ENCODE measurements at places on chromosomes 13 and 19.

- no peak for DNase-seq
Observed at GRCh38 chr13:71773531-71773930, 93.5 kb downstream of the DACH1 start.

DNA sequence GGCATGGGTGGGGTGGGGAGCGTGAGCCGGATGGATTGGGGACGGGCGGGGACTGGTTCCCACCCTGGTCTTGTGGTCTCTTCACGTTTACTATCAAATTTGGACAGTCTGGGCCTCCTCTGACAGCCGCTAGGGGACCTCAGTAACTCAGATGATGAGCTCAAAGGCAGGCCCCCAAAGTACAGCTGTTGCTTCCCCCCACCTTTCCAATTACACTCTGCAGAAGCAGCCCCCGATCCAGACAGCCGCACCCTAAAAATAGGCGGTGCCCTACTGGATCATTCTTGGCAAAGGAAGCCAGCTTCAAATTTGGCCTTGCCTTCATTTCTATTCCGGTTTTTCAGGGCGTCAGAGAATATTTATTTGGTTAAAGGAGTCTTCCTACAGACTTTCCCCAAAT, 1.9 kb upstream of the FOXO1 start:
- no peak for DNase-seq

- DNase-seq = peak; percentile 9
Observed at GRCh38 chr13:39263033-39263432, 224.8 kb downstream of the NHLRC3 start.

DNA sequence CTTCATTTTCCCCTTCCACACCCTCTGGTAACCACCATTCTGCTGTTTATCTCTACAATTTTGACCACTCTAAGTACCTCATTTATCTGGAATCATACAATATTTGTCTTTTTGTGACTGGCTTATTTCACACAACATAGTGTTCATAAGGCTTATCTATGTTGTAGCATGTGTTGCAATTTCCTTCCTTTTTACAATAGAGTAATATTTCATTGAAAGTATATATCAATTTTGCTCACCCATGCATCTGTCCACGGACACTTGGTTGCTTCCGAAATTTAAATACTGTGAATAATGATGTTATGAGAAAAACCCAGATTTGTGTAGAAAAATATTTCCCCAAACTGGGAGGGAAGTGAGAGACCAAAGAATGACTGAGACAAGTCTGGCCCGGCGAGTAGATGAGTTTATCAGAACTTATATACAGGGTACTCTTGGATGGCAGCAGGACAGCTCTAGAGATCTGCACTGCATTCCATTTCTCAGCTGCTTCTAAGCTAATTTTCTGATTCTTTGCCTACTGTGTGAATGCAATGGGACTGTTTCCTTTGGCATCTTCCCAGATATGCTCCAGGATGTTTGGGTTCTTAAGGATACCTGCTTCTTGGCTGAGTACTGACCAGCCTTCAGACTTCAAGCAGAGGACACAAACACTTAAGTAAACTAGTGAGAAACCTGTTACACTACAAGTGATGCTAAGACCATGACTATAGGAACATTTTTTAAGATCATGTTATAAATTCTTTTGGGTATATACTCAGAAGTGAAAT, 834.0 kb upstream of the PCDH9 start:
- DNase-seq = no peak

DNA sequence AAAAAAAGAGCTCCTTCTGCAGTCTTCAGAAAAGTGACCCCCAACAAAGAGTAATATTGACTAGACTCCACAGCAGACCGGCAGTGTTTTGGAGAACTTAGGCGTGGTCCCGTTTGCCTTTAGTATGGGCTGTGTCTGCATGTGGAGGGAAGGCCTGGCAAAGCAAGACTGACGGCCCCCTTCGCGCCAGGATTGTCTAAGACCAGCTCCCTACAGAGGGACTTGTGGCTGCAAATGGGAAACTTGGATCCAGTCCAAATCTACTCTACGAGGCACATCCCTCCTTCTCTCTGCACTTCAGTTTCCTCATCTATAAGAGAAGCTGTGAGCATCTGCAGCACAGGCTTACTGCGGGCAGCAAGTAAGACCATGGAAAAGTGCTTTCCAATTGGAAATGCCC, 350.0 kb downstream of the ZNF536 start:
- no peak for DNase-seq

DNA sequence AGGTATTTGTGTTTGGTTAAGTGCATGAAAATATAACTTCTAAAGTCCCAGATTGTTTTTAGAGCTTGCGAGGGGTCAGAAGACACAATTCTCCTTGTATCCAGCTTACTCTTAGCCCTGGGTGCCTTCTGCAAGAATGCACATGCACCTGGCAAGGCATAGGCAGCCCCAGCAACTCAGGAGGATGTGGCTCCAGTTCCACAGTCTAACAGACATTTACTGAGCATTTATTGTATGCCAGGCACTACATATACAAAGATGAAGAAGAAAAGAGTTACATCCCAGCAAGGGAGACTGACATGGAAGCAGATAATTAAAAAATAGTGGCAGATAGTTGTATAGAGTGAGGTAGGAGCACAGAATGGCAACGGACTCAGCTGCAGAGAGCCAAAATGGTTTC, 101.1 kb upstream of the FRY start:
- DNase-seq = no peak

- no peak for DNase-seq
Observed at GRCh38 chr13:25887962-25888655, 163.7 kb downstream of the SHISA2 start.

DNA sequence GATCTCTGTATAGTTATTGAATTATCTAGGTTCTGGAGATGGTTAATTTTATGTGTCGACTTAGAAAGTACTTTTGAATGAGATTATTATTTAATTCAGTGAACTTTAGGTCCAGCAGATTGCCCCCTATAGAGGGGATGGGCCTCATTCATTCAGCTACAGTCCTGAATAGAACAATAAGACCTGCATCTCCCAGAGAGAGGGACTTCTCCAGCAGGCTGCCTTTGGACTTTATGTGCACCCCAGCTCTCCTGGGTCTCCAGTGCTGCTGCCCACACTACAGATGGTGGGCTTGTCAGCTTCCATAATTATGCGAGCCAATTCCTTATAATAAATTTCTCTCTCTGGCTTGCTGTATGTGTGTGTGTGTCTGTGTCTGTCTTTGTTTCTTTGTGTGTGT, 39.3 kb upstream of the KL start:
- no peak for DNase-seq

DNA sequence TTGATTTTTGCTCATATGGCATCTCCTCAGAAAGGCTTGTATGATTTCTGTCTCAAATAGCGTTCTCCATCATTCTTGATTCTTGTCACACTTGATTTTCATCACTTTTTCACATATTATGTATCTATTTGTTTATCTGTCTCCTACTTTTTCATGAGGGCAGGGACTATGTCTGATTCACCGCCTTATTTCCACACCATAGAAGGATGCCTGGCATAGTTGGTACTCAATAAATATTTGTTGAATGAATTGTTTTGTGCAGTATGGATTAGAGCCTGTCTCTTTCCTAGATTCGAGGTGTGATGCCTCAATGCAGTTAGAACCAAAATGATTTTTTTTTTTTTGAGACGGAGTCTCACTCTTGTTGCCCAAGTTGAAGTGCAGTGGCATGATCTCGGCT, 12.1 kb downstream of the SAE1 start:
- no peak for DNase-seq

DNA sequence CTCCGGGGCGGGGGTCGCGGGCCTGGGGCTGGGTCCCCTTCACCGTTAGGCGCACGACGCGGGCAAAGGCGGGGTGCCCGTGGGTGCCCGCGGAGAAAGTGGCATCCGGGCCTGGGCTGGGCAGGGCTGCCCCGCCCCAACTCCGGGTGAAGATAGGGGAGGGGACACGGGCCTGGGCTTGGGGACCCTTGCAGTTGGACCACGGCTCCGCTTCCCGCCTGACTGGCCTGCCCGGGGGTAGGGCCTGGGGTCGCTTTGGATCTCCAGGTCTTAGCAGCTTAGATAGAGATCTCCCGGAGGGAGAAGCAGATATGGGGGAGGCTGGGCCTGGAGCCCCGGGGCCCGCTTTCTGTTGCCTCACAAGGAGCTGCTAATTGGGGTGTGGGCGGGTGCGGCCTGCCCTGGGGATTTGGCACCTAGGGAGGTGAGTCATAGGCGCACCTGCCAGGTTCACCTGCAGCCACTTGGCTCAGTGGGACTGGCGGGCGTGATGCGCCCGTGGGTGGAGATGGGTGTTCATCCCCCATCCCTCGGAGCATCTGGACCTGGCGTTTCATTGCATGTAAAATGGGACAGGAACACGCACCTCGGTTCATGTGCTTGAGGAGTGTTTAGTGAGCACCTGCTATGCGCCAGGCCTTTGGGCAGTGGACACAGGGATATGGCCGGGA, 585 bp downstream of the MAP1S start:
- peak; percentile 64 for DNase-seq

DNA sequence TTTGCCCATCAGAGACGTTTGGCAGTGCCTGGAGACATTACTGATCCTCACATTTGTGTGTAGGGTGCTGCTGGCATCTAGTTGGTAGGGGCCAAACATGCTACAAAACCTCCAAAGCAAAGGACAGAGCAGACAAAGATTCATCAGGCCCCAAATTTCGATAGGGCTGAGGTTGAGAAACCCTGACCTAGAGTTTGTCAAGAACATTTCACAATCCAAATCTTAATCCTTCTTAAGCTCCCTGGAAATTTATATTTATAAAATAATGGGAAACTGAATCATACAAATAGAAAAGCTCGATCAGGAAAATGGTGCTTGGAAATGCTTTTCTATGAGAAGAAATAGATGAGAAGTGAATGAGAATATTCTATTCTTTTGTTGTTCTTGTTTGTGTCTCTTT, 273.6 kb downstream of the DCT start:
- DNase-seq = no peak

GRCh38 chr13:99381766-99382165, 74.6 kb upstream of the GPR183 start:
- no peak for DNase-seq

DNA sequence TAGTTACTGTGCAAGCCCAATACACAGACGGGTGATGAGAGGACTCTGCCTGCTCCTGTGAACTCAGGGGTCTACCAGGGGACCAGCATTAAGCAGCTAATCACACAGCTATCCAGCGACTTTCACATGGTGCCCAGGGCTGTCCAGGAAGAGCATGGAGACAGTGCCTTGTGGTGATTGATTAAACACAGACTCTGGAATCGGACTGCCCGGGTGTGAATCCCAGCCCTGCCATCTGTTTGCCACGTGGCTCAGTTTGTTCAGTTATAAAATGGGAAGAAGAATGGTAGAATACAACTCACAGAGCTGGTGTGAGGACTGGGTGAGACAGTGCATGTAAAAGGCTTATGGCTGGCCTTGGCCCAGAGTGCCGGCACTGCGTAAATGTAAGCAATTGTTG, 42.1 kb upstream of the NPAS1 start:
- no peak for DNase-seq

- DNase-seq = no peak
Observed at GRCh38 chr19:6216236-6216995, 63.4 kb downstream of the MLLT1 start.

DNA sequence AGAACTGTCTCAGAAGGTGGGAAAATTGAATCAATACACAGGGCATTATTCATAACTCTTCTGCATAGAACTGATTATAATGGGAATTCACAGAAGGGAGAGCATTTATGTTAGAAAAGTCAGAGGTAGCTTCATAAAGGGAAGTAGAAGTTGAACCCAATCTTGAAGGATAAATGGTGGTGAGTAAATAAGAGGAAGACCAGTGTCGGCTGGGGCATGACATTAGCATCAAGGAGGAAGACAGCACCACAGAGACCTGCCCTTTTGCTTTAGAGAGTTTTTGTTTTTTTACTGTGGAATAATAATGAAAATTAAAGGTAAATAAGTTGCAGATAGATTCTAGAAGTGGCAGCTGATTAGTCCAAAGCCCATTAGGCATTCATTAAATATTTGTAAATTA, 21.9 kb downstream of the CDC16 start:
- DNase-seq = no peak

DNA sequence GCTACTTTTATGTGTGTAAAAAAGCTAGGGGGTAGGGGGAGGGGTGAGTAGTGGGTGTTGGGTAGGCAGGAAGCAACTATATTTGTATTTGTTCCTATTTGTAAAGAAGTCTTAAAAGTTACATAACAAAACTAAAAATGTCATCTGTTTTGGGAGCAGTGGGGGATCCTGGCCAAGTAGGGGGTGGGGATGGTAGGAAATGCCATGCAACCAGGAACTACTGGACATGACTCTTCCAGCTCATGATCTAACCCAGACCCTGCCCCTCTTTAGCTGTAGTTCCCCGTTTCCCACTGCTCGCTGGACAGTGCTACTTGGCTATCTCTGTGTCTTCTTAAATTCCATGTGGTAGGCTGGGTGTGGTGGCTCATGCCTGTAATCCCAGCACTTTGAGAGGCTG, 3.2 kb downstream of the GTF3A start:
- DNase-seq = no peak

DNA sequence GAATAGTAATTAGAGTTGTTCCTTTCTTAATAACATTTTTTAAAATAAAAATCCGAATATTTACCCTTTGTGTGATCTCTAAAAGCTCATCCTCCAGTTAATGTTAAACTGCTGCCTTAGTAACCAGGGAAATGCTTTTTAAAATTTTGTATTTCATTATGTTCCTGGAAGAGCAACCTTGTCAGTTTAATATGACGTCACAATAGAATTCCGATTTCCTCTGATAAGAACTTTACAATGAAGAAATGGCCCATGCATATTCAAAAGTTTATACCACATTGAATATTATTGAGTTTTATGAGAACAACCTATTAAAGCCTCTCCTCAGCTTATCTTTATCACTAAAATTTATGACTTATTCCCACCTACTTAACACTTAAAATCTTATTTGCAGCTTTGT, 1566.6 kb downstream of the EFNB2 start:
- no peak for DNase-seq

DNA sequence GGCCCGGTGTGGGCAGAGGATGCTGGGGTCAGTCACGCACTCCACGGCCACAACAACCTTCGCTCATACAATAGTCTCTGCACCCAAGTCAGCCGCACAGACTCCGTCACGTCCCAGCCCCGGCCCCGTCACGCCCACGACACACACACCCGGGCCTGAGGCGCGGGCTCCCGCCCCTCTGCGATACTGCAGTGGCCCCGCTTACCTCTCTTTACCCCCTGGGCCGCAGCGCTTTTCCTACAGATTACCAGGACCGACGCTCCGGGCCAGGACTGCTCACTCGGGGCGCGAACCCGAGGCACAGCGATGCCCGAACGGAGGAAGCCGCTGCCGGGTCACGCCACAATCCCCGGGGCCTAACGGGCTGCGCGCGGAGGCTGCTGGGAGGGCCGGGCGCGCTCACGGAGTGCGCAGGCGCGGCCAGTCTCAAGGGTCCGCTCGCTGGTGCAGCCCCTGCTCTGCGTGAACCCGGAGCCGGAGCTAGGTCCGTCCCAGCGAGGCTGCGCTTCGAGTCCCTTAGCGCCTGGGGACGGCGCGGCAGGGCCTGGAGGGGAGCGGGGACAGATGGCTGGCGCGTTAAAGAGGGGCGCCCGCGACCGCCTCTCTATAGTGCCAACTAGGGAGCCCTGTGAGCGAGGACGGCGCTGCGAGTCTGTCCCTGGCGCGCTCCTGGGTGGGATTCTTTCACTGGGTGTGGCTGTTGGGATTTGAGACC, at the start of gene ZFP82:
ZFP82 (minus strand) TSS at position 358 of the 715 bp plus-strand sequence. CDS start 8,855 bp downstream, outside the sequence.
- peak; percentile 63 for DNase-seq

GRCh38 chr19:39596911-39597310, 5.4 kb upstream of the LGALS13 start:
- DNase-seq = no peak

GRCh38 chr13:97798836-97799235, 154.6 kb upstream of the IPO5 start:
- DNase-seq = no peak

Data from stimulated activated CD4-positive, alpha-beta T cell treated with anti-CD3 and anti-CD28 coated beads, Interleukin-2, amount 100 ng/mL, for 4 hours (primary cell).